GM06990 (cell line): ENCODE measurements at places on chromosomes 3 and 15.

DNA sequence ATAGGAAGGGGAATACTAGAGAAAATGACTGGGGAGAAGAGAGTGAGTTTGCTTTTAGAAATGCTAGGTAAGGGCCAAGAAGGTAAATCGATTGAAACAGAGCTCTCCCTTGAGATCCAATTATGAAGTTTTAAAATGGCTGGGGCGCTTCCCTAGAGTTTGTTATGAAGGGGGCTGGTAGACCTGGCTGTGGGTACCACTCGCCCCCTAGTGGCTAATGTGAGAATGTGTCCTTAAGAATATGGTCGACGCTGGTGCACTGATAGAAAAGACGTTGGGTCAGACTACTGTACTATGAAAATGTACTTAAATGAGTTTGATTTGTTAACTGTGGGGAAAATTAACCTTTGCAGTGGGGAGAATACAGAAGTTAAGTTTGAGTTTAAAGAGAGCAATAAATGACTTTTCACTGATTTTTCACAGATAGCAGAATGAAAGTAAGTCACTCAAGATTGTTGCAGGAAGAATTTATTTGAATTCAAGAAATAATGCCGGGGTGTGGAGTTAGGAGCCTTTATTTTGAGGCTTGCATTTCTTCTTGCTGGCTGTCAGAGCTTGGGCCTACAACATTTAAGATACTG lies 9.2 kb downstream of the TMPRSS7 start:
- no peak for DNase-seq

DNA sequence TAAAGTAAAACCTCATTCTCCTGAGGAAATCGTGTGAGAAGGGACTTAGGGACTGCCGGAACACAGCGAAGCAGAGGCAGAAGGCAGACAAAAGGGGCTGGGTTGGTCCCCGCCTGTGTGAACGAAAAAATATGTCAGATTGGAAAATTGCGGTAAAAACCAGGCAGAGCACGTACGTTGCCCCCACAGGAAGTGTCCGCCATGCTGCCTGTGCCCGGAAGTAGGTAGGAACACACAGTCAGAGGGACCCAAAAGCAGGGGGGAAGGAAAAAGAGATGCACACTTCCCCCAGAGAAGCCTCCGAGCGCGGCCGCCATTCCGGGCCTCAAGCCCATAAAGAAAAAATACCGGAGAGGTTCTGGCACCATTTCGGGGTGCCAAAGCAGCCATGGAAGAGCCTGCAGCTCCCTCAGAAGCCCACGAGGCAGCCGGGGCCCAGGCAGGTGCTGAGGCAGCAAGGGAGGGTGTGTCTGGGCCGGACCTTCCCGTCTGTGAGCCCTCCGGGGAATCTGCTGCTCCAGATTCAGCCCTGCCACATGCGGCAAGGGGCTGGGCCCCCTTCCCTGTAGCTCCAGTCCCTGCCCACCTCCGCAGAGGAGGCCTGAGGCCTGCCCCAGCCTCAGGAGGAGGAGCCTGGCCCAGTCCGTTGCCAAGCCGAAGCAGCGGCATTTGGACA lies at the start of gene MKRN3:
Gene MKRN3, plus strand, starts transcription at position 280 of the 676 bp plus-strand sequence. Its CDS starts 109 bp downstream, at position 389.
- DNase-seq: no peak

DNA sequence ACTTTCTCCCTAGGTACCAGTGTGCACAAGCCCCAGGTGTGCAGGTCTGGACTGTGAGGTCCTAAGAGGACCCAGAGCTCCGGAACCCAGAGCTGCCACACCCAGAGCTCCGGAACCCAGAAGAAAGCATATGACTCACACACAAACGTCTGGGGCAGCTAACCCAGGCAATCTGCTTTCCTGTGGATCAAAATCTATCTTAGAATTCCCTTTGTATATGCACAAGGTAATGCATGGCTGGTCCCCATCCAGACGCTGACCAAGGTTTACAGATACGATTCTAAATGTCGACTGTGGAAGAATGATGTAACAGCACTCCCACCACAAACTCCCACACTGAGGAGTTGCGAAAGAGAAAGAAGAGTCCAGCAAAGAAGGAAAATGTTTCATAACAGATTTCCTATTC lies 15.7 kb downstream of the KCNMB2 start:
- no peak for DNase-seq

DNA sequence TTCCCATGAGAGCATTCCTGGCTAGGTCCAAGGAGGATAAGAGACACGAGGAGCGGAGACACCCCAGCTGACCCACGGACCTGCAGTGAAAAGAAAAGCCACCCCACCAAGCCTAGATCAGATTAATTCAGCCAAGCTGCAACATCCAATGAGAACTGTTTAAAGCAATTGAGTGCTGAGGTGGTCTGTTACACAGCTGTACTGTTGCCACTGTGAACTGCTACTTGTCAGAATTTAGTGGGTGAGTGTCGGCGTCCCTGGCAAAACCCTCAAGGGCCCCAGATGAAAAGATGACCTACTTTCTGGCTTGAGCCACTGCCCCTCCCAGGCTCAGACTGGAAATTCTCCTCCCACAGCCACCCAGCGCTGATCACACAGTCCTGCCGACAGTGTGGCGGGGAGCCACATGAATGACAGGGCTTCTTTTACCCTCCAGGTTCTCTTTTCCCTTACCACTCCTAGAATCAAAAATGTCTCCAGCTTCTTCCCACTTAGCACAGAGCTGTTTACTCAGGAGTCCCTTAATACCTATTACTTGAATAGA lies 26.4 kb upstream of the KBTBD12 start:
- DNase-seq: no peak

GRCh38 chr3:74787011-74787410 lies 172.6 kb upstream of the CNTN3 start:
- DNase-seq: no peak

DNA sequence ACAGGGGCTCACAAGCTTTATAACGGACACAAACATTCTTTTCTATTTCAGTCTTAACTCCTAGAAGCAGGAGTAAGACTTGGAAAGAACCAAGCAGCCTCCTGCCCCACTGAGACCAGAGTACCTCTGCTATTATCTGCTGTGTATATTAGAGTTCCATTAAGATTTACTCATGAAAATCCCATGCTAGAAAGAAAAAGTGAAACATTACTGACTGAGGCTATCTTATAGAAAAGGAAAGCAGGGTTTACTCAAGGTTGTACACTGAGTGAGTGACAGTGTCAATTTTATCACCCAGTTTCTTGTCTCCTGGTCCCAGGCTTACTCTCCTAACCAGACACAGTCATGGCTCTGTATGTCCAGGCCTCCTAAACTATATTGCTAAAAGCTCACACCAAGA lies 97.9 kb upstream of the SOX2 start:
- no peak for DNase-seq

DNA sequence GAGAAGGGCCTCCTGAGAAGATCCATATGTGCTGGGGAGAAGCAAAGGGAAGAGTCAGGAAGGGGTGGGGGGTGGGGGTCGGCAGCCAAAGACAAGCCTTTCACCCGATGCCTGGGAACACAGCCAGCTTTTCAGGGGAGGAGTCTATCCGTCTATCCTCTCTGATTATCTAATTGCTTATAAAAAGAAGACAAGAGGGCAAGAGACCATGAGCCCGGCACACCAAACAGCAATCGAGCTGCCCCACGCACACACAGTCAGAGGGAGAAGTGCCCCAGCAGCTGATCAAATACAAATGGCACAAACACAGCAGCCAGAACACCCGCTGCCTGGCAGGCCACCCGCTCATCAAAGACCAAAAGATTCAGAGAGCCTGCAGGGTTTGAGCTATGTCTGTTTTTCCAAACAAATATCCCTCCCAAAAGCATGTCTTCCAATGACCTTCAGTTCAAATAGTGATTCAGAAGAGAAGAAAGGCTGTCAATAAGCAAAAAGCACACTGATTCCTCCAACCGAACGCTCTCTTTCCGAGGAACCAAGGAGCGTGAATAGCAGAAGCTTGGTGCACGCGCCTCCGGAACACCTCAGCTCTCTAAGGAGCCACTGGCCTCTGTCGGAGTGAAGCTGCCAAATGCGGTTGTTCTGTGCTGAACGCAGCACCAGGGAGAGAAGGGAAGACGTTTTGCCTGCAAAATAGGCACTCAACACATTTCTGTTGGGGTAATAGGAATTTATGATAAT lies 419.2 kb downstream of the OCA2 start:
- DNase-seq: no peak

DNA sequence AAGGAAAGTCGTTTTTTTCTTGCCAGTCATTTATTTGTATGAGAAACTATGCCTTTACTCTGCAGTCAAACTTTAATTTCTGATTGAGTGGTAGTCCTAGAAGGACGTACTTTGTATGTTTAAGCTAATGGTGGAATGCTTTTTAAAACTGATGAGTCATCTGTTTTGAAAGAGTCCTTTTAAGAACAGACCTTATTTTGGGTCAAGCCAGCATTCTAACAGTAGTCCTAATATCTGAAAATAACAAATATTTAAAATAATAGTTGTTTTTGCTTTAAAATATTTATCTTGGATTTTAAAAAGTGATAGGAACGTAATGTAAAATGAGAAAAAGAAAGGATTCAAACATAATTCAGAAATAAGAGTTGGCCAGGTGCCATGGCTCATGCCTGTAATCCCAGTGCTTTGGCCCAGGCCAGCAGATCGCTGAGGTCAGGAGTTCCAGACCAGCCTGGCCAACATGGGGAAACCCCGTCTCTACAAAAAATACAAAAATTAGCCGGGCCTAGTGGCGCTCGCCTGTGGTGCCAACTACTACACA lies 1.3 kb upstream of the LRRC58 start:
- peak; percentile 9 for DNase-seq

GRCh38 chr15:53976844-53977392 lies 1.3 kb upstream of the UNC13C start:
- no peak for DNase-seq
